COR-L47 (cell line): ENCODE measurements at places on chromosomes 1 and 21.

GRCh38 chr1:43367026-43367903, 546 bp downstream of the ELOVL1 start:
- DNase-seq = no peak

GRCh38 chr21:37193676-37194075, 73.5 kb downstream of the VPS26C start:
- no peak for DNase-seq

- DNase-seq = no peak
Measured at GRCh38 chr1:28417441-28417922, 47.9 kb downstream of the PHACTR4 start.

GRCh38 chr1:31532173-31532572, 44.1 kb upstream of the TINAGL1 start:
- no peak for DNase-seq

DNA sequence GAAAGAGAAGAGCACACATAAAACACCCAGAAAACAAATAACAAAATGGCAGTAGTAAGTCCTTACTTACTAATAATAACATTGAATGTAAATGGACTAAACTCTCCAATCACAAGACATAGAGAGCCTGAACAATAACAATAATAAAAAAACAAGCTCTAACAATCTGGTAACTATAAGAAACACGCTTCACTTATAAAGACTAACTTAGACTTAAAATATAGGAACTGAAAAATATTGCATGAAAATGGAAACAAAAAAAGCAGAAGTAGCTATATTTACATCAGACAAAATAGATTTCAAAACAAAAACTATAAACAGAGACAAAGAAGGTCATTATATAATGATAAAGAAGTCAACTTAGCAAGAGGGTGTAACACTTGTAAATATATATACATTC, 83.1 kb upstream of the LYPLAL1 start:
- DNase-seq = no peak

DNA sequence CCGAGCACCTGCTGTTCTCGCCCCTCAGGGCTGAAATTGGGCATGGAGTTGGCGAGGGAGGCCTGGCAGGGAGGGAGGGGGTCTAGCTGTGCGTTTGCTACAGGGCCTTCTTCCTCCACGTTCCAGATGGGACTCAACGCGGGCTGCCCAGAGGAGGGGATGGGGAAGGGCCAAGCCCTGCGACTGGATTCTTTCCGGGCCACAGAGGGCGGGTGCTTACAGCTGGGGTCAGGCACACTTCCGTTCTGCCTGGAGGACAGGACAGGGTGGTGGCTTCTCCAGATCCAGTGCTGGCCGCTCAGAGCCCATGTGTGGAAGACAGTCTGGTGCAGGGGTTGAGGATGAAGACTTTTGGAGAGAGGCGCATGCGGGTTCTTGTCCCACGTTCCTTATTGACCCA, 90.0 kb downstream of the EDEM3 start:
- DNase-seq = no peak

DNA sequence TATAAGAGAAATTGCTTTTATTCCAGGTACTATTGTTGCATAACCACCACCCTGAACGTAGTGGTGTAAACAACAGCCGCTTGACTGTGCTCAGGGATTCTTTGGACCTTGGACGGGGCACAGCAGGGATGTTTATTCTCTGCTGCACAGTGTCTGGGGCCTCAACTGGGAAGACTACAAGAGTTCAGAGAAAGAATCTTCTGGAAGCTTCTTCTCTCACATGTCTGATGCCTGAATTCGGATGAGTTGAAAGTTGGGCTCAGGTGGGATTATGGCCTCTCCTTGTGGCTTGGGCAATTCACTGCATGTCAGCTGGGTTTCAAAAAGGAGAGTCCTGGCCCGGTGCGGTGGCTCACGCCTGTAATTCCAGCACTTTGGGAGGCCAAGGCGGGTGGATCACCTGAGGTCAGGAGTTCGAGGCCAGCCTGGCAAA, 19.0 kb upstream of the SSBP3 start:
- no peak for DNase-seq

GRCh38 chr1:192159781-192160180, 1.5 kb downstream of the RGS18 start:
- no peak for DNase-seq

DNA sequence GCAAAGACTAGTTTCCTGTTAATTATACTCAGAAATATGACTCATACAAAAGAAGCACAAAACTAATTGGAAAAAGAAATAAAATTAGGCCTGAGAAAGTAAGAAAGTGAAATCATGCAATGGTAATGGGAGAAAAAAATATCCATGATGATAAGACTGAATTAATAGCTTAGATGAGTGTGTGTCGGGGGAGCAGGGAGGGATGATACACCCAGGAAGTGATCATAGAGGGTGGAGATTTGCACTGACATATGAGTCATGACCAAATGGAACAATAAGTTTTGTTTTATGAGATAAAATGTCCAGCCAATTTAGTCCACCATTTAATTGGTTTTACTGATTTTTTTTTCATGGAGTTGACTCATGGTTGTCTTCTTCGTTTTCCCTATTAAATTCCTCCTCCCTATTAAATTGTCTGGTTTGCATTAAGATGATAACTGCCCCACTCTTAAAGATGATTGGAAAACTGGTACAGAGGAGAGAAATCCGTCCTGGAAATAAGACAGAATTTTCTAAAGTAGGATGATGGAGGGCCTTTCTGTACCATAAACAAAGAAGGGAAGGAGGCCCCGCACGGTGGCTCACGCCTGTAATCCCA, 111.7 kb upstream of the KCNJ6 start:
- no peak for DNase-seq

- no peak for DNase-seq
Measured at GRCh38 chr1:119778359-119778758, 9.7 kb upstream of the HMGCS2 start.

DNA sequence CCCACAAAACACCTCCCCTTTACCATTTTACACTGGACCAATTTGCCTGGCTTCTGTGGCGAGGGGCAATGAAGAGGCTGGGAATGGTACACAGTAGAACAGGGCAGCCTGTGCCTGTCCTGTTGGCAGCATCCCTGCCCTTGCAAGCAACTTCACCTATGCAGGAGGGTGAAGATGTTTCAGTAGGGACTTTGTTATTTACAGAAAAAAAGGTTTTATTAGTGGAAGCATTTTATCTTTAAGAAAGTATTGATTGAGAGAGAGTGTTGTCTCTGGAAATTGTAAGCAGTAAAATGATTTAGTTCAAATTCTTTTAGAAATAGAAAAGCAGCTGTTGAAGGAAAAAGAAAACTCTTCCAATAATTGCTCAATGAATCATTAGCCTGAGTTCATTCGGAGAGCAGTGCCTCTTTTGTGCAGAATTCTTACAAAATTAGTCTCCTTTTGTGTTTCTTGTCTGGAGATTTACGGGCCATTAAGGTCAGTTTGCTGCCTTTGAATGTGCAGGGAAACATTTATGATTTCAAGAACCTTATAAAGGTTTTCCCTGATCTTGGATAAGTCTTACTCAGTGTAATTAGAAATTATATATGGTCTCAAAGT, 49.1 kb downstream of the HHAT start:
- no peak for DNase-seq

DNA sequence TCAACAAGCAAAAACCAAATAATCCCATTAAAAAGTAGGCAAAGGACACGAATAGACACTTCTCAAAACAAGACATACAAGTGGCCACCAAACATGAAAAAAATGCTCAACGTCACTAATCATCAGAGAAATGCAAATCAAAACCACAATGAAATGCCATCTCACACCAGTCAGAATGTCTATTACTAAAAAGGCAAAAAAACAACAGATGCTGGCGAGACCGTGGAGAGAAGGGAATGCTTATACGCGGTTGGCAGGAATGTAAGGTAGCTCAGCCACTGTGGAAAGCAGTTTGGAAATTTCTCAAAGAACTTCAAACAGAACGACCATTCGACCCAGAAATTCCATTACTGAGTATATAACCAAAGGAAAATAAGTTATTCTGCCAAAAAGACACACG, 145.1 kb upstream of the EDN2 start:
- DNase-seq = no peak

DNA sequence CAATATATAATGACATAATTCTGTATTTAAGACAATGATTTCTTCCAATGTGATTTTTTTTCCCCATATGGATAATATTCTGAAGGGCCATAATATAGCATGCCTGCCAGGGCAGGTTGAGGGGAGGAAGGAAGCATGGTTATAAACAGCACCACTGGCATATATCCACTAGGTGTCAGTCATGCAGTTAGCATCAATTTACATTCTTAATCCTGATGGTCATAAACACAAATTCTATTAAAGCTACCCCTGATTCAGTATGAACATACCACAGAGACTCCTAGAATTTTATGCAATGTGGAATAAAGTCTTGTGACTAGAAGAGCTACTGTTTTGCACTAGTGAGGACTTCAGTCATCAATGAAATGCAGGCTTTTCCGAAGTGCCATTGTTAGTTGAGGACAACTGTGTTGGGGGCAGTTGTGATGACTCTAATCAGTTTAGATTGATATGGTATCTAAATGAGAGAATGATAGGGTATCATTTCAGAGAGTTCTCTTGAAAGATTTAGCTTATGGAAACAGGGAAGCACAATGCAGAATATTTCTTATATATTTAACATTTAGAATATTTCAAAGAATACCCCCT, 342.7 kb upstream of the NR5A2 start:
- DNase-seq = peak; percentile 63

DNA sequence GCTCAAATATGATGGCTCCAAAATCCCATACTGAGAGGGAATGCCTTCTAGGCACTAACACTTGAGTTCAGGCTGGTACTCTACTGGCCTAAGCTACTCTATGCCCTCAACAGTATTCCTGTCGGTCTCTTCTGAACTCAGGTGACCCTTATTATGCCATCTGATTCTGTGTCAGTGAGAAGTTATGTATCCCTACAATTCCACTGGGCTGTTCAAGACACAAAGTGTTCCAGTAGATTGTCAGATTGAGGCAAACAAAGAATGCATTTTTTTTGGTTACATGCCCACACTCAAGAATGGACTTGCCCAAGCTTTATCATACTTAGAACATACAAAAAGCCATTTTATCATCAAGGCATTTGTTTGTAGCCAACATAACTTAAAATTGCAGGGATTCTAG, 553.8 kb upstream of the PRMT6 start:
- no peak for DNase-seq

GRCh38 chr1:244171241-244171985, 120.3 kb downstream of the ZBTB18 start:
- DNase-seq = no peak

DNA sequence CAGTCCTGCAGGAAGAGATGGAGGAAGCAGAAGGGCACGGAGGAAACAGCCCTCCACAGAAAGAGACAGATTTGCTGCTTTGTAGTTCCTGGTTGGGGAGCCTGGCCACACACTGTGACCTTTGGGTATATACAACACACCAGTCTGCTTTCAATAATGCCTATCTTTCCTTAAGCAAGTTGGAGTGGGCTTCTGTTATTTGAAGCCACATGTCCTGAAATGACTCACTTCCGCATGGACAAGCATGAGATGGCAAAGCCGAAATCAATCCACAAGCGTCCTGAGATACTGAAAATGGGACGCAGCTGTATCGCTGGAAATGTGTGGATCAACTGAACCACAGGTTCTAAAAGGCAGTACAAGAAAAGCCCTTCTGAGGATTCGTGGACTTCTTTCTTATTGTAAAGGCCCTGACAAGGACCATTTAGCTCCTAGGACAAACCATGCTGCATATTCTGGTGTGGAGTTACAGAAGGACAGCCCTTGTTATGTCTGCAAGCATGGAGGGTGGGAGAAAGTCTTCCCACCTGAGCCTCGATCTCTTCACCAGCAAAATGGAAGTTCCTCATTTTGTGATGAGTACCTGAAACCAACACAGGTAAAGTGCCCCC, 22.7 kb upstream of the FHAD1 start:
- no peak for DNase-seq

GRCh38 chr1:18927654-18928272, 25.4 kb upstream of the ALDH4A1 start:
- DNase-seq = no peak

DNA sequence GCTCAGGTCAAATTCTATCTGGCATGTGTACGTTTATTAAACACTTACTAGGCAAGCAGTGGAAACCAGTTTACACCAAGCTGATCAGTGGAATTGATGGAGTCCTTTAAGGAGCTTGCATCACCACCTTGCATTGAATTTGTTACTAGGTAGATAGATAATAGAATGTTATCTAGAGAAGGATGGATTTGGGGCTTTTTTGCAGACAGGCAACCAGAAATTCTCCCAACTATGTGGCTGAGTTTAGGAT, 44.9 kb downstream of the HHAT start:
- DNase-seq = no peak

GRCh38 chr21:26969971-26970725, 3.3 kb upstream of the ADAMTS5 start:
- DNase-seq = no peak

DNA sequence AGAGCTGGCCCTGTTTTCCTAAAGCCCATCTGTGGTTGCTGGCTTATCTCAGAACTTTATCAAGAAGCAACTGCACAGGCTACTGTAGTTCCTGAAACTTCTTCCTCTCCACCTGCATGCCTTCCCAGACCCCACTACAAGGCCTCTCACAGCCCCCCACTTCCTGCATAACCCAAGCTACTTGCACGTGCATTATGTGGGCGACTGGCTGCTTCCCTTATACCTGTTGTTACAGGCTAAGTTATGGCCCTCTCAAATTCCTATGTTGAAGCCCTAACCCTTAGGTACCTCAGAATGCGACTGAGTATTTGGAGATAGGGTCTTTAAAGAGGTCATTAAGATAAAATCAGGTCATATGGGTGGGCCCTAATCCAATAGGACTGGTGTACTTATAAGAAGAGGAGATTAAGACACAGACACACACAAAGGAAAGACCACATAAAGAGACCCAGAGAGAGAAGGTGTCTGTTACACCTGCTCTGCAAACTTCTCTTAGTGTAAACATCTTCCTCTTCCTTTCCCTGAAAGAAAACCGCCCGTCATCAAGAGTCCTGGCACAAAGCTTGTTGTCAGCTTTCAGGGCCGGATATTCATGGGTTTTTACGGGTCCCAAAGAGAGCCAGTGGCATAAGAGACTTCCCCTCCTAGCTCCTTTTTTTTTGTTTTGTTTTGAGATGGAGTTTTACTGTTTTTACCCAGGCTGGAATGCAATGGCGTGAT, 5.1 kb downstream of the ZNF496 start:
- DNase-seq = no peak

- DNase-seq = no peak
Measured at GRCh38 chr1:212611000-212611948, 2.7 kb downstream of the ATF3 start.

DNA sequence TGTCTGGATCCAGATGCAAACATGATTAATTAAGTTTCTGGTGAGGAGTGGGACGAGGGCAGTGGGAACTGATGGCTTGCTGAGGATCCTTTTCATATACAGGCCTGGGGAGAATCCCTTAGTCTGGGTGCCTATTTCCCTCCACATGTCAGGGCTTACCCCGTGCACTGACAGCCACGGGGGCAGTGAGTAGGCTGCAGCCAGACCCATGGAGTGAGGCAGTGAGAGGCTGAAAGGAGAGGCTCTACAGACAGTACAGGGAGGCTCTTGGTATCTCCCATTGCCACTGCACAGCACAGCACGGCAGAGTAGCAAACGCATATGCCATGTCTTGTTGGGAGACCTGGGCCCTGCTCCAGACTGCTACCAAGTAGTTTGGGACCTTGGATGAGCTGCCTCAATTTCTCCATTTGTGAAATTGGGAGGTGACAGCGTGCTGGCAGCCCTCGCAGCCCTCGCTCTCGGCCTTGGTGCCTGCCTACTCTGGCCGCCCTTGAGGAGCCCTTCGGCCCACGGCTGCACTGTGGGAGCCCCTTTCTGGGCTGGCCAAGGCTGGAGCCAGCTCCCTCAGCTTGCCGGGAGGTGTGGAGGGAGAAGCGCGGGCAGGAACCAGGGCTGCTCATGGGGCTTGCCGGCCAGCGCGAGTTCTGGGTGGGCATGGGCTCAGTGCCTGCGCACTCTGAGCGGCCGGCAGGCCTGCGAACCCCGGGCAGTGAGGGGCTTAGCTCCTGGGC, 35.3 kb upstream of the HAO2 start:
- no peak for DNase-seq
